Activated CD8-positive, alpha-beta memory T cell treated with anti-CD3 and anti-CD28 coated beads for 4 hours (primary cell): ENCODE measurements at places on chromosomes 4 and X.
A peak's percentile ranks its signal among the peaks of the same experiment; 100 is the strongest.

- peak; percentile 85 for DNase-seq
Observed at GRCh38 chr4:128809477-128810330, at the start of gene JADE1. JADE1 (plus strand) TSS chr4:128809700; CDS start chr4:128831759, 22,059 bp downstream.

- no peak for DNase-seq
Observed at GRCh38 chr4:13599159-13599558, 28.4 kb downstream of the BOD1L1 start.

DNA sequence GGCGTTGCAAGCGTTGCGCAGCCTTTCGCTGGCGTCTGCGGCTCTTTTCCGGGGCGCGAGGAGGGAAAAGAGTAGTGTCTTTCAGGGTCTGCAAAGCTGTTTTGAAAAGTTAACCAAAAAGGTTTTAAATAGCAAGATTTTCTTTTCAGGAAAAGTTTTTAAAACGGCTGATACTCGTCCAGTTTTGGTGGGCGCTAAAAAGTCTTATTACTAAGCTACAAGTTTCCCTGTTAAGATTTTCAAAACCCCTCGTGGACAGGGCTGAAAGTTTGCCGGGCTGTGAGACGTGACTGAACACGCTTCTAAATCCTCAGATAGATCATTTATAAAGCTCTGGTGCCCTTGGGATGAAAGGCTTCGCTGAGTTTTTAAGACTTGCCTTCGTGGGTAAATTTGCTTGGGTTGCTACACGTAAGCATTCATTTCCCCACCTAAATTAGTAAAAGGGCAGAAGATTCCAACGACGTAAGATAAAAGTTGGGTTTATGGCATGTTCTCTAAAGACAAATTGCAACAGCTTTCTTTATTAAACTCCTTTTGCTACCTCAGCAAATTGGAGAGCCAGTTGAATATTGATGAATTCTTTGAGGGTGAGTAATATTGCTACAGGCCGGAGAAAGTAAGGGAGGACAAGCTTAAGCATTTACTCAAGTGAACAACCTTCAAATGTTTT lies 91.5 kb downstream of the HPRT1 start:
- DNase-seq = no peak

DNA sequence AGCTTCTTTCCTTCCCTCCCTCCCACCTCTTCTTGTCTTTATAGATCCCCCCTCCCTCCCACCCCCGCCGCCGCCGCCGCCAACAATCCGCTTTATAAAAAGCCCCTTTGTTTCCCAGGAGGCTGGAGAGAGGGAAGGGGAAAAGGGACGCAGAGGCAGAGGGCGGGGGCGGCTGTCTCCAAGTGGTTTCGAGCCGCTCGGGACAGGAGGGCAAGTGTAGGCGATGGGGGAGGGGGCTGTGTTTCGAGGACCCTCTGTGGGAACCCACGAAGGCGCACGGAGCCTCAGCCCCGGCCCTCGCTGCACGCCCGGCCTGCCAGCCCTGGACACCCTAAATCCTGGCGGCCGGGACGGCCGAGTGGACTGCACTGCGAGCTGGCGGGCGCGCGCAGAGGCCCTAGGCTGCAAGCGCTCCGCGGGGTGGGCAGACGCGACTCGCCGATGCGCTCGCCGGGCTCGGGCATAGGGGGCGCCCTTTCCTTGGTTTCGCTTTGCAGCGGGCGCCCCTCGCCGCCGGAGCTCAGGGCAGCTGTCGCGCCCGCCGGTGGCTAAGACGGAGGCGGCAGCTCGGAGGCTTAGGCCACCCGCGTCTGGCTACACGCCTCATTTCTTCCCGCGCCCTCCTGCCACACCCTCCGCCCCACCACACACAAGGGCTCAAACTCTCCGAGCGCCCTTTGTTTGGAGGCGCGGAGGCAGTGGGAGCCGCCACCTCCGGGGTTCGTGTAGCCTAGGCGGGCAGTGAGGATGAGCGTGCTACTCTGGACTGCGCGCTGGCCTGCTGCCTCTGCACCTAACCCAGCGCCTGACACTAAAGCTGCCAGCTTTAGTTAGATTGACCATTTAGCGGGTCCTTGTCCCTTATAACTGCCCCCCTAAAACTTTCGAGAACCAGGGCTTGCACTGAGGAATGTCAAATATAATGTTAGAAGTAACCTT lies 2.2 kb downstream of the MAMLD1 start:
- DNase-seq = no peak

GRCh38 chrX:39196192-39197102 lies 395.2 kb downstream of the MID1IP1 start:
- DNase-seq = no peak

DNA sequence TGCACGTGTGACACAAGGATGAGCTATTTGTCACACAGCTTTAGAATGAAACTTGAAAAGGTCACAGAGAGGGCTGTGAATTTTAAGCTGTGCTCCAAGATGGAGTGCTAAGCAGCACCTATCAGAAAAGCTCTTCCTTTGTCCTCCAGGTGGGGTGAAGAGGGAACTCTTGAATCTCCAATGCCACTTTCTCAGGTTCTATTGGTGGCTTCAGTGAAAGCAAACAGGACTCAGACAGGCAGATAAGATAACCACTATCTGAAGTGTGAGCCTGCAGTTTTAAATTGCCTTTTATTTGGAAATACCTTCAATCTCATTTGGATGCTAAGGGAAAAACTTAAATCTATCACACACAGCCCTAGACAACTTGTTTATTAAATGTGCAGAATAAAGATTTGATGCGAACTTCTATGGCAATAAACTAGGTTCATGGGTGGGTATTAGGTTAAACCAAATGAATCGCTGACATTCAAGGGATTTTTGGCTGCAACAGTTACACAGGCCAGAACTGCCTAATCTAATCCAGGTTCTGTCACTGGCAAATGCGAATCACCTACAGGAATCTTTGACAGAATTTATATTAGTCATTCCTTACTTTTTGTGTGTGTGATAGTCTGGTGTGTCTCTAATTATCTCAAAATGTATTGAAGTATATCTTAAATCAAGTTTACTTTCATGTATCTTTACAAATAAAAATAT lies 13.6 kb upstream of the PDGFRA start:
- no peak for DNase-seq

DNA sequence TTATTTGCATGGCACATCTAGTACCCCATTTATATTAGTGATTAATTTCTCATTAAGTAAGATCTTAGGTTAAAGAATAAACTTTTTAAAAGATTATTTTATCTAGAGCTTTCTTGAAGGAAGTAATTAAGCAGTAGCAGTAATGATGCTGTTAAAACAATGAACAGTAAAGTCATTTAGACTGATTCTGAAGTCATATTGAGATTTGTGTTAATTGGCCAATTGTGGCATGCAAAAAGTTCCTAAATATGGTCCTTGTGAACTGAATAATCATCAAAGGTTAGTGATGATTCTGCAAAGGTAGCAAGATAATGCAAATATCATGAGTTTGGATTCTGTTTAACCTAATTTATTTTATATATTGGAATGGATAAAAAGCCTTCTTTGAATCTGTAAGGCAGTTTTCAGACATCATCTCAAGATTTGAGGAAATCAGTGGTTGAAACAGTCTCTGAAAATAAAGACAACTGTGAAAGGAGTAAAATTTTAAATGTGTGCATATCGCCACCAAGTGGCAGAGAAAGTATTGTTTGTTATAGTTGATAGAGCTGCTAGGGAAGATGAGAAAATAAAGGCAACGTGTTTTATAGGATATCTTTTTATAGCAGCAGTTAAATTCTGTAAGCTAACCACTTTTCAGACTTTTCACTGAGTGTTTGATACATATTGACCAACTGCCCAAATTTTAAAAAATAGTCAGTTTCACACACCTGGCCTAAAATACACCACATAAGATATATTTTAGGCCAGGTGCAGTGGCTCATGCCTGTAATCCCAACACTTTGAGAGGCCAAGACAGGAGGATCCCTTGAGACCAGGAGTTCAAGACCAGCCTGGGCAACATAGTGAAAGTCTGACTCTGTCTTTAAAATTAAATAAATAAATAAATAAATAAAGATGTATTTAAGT lies 79.6 kb downstream of the CCKAR start:
- no peak for DNase-seq

- DNase-seq = no peak
Observed at GRCh38 chr4:1062419-1062818, 50.9 kb downstream of the RNF212 start.

- DNase-seq = no peak
Observed at GRCh38 chrX:148612431-148612830, 112.0 kb downstream of the AFF2 start.

- DNase-seq = no peak
Observed at GRCh38 chr4:169438057-169438480, 167.3 kb upstream of the SH3RF1 start.

DNA sequence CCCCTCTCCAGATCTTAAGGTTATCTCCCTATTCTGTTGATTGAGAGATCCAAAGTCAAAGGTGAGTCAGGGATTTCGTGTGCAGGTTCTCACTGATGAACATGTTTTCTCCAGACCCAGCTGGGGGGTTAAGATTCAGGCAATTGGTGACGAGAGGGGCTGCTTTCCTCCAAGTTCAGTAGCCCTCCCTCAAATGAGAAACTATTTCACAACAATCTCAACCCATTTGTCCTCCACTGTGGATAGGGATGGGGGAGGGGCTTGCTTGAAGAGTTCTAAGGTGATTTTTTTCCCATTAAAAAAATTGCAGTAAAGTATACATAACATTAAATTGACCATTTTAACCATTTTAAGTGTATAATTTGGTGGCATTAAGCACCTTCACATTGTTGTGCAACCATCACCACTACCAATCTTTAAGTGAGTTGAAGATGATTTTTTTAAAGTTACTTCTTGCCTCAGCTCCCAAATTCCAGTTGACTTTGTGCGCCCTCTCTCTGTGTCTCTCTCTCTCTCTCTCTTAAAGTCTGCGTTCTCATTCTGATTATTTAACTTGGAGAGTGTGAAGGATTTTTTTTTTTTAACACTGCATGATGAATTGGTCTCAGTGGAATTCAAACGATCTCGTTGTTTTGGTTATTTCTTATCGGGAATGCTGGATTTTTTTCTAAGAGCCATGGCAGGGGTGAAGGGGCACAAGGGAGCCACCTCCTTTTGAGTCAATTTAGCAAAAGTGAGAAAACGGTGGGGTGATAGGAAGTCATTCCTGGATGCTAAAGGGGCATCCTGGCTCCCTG lies 175.9 kb downstream of the SHROOM3 start:
- no peak for DNase-seq

GRCh38 chr4:107319386-107319785 lies 283.3 kb upstream of the DKK2 start:
- DNase-seq = no peak

GRCh38 chr4:148530114-148530513 lies 87.9 kb upstream of the NR3C2 start:
- DNase-seq = no peak

GRCh38 chrX:26581091-26581490 lies 365.1 kb downstream of the MAGEB5 start:
- DNase-seq = no peak

DNA sequence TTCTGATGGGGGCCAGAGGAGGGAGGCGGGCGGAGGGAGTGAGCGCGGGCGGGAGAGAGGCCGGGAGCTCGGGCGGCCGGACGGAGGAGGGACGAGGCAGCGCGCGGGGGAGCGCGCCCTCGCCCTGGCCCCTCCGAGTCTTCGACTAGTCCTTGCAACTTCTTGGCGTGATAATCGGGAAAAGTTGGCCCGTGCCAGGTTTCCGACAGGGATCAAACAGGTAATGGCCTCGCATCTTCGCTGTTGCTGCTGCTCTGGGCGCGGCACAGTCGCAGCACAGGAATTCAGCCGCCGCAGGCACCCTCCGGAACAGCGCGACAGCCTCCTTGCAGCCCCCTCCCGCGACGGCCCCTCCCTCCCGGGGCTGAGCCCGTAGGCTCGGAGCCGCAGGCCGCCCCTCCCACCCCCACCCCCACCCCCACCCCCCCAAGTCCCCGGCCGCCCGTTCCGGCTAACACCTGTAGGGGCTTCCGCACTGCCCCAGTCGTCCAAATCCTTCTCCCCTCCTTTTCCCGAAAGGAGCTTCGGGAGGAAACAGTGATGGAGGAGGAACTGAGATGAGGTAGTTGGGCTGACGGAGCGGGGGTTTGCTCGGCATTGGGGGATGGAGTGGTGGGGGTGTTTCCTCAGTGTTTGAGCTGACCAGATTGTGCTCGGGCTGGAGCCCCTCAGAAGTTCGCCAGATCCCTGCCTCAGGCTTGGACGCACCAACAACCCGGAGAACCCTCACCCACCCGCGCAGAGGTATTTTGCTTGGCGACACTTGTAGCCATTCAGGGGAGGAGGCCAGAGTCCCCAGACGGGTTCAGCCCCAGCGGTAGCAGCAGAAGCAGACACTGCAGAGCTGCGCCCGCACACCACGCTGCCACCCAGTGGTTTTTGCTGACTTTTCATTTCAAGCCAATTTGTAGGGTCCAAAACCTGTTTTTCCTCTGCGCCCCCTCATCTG lies at the start of gene FGF13:
Gene FGF13 (minus strand): TSS at position 319 of the 949 bp plus-strand sequence. CDS start 714 bp downstream, outside the sequence.
- DNase-seq = no peak

DNA sequence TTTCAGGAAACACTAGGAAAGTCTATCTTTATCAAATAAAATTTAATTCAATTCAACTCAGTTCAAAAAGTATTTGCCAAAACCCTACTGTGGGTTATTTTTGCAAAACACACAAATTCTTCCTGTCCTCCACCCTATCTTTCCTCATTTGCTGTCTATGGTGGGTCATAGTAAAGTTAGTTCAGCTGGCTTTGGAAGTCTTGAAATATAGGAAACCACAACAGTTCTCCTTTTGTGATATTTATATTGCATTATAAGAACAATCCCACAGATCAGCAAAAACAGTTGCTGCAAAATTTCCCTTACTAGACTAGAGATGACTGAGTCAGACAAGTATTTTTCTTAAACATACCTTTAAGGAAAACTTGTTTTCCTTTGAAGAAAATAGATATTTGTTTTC lies 22.2 kb downstream of the CYBB start:
- DNase-seq = no peak

DNA sequence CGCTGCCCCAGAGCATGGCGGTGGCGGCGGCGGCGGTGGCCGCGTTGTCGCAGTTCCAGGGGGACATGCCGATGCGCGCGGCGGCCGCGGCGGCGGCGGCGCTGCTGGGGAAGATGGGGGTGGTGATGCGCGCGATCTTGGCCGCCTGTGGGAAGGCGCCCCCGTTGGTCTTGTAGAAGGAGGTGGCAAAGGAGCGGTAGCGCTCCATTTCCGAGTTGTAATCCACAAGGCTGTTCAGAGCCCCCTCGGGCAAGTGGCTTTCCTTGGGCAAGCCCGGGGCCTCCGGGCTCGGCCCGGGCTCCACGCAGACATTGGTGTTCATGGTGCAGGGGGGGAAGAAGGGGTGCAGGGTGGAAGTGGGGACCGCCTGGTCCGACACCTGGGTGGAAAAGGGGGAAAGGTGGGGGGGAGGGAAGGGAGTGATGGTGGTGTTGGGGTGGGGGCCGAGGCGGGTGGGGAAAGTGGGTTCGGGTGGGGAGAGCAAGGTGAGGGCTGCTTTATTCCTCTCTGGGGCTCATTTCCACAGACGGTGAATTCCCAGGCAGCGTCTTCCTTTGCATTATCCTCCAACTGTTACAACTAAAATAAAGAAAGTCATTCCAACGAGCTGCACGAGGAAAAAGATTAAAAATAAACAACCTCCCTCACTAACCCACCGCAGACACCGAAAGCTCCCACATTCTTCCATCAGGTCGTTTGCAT lies 3.1 kb downstream of the CXXC4 start:
- DNase-seq = no peak

GRCh38 chr4:73589261-73589847 lies 30.9 kb downstream of the RASSF6 start:
- no peak for DNase-seq
